ENCODE measurements at places on chromosomes 12 and 14. TPM values are rescaled to one million over a fixed set of nuclear protein-coding genes. Genes with fewer than 3 reads are reported as not detected.

GRCh38 chr12:49098035-49098451, 3.4 kb upstream of the DHH start:
- peak; percentile 69 for DNase-seq

DNA sequence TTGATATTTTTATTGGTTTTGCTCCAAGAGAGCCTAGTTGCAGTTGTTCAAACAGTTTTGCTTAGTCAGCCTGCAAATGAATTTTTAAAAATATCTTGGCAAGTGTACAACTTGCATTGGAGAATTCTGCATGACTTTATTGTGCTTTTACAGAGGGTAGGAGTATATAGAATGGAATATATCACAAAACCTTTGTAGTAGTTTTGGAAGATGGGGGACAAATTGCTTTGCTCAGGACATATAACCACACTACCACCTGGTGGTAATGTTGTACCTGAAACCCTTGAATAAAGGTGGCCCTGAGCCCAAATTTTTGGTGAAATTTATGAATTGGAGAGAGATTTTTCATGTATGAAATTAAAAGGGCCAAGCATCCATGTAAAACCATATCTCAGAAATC, 645.2 kb downstream of the MED13L start:
- peak; percentile 29 for DNase-seq

Gene CREBL2
- total RNA-seq, result 18.3 TPM

DNA sequence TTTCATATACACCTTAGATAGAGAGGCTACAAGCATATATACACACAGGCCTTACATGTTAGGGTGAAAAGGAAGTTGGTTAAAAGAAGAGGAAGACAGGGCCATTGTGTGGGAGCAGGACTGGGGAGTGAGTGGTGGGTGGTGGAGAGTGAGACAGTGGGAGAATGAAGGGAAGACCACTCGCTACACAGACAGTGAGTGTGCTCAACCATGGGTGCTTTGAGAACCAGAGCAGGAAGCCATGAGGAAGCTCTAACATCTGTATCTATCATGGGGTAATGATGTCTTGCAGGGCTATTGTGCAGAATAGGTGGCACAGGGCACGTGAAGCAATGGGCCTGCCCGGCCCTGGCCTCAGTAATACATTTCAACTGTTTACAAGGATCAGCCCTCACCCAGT, 11.4 kb upstream of the KRT74 start:
- DNase-seq, result no peak

DNA sequence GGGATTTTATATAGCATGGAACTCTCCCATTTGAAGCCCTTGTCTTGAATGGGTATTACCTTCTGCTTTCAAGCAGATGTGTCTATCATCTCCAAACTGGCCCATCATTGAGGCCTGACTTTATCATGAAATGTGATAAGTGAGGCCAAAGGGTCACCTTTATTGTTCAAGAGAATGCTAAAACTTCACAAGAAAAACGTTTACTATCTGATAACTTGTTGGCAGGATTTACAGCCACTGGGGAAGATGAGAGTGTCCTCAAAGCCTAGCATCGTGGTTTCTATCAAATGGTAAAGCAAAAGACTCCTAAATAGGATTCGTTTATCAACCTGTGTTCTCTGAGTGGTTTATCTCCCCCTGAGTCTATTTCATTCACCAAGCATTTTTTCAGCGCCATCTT, 62.0 kb upstream of the CLMN start:
- no peak for DNase-seq

GRCh38 chr14:69010648-69011047, 31.5 kb upstream of the ACTN1 start:
- DNase-seq, result no peak

Gene RFX4
- not detected for total RNA-seq

Gene MYO1H
- total RNA-seq, result 0.21 TPM

Gene GPR68
- 0.35 TPM for total RNA-seq

DNA sequence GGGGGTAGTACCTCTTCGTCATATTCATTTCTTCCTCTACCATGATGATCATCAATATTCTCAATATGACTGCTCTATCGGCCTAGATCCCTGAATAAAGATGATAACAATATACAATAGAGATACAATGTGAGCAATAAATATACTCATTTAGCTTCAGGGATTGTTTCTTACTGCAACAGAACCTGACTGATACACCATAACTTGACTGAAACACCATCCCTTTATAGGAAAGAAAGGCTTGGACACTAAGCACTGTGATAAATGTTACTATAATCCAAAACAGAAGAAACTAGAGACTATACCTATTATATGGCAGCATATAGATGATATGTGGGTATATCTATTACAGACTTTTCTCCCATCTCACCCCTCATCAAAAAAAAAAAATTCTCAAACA, 1.2 kb upstream of the RHOJ start:
- DNase-seq, result no peak

DNA sequence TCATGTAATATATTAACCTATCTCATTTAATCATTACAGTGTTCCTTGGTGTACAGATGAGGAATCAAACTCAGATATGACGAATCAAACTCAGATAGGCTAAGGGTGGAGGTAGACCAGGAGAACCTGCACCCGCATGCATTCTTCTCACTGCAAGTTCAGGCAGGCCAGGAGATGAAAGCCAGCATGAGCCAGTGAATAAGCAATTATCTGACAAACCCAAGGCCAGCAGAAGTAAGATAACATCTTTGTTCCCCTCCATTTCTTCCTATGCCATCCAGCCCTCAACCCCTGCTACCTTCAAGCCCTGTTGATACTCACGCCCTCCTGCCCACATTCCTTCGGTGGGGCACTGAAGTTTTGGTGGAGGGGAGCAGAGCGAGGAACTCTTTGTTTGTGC, 152.2 kb downstream of the ETV6 start:
- no peak for DNase-seq

DNA sequence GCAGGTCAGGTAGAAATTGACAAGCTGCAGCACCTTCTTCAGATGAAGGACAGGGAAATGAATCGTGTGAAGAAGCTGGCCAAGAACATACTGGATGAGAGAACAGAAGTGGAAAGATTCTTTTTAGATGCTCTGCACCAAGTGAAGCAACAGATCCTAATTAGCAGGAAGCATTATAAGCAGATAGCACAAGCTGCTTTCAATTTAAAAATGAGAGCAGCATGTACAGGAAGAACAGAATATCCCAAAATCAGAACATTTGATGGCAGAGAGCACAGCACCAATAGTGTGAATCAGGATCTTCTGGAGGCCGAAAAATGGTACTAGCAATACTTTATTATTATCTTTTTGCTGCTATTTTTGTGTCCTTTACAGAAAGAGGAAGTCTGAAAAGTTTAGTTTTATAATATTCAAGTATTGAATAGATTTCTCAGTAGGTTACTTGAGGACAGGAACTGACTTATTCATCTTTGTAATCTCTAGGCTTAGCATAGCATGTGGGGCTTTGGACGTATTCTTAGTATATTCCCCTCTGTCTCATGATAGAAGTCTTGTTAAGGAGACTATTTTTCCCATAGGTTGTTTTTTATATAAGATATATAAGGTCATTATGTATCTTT, 30.8 kb downstream of the BBOF1 start:
- no peak for DNase-seq

DNA sequence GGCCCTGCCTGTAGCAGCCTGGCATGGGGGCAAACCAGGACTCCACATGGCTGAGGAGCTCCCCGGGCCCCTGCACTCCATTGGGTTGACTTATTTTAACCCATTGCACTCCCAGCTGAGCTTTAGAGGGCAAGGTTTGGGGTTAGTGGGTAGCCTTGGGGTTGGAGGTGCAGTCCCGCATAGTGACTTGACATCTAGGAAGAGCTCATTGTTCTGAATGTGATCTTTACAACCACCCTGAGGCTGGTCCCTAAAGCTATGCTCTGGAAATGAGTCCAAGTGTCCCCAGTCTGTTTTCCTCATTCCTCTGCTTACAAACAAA, 36.4 kb downstream of the NFKBIA start:
- DNase-seq, result no peak

DNA sequence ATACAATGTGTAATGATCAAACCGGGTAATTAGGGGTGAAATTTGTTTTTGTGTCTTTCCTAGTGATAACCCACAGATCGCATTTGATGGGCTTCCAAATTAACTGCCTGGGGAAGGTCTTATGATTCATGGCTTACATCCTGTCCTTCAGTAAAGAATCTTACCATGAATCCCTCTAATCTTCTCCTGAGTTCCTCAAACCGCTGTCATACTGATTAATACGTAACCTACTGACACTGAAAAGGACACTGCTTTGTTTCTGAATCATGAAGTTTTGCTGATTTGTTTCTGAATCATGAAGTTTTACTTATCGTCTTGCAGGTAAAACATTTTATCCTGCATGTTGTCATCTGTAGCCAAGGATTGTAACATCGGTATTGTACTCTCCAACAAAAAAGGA, 52.0 kb upstream of the CRY1 start:
- DNase-seq, result peak; percentile 15

Gene CLEC1B
- total RNA-seq, result 1.2 TPM

GRCh38 chr12:111311011-111311410, 57.9 kb downstream of the PHETA1 start:
- no peak for DNase-seq

- DNase-seq, result peak; percentile 93
Measured at GRCh38 chr12:79424109-79424721, 266.5 kb downstream of the PAWR start.

- no peak for DNase-seq
Measured at GRCh38 chr12:51321882-51322281, 2.1 kb downstream of the BIN2 start.

- DNase-seq, result no peak
Measured at GRCh38 chr12:45637706-45638105, 91.8 kb upstream of the ARID2 start.

DNA sequence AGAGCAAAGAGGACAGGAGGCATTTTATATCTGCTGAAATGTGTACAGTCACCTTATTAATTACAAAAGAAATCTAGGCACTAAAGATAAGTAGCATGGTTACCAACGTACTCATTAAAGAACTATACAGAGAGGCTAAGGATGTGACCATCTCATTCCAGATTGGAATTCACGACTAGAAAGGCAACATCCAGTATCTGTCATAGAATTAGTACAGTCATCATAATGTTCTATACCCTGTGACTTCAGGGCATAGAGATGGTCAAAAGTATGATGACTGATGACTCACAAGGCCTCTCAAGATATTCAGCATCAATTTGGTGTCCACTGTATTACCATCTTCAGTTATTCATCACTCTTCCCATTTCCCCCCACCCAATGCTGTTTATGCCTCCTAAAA, 144.0 kb upstream of the PLEKHG7 start:
- no peak for DNase-seq

Gene C12orf54
- total RNA-seq, result not detected

- DNase-seq, result no peak
Measured at GRCh38 chr14:25349269-25349668, 299.3 kb upstream of the STXBP6 start.

GRCh38 chr12:3913278-3913677, 40.1 kb upstream of the PARP11 start:
- no peak for DNase-seq

DNA sequence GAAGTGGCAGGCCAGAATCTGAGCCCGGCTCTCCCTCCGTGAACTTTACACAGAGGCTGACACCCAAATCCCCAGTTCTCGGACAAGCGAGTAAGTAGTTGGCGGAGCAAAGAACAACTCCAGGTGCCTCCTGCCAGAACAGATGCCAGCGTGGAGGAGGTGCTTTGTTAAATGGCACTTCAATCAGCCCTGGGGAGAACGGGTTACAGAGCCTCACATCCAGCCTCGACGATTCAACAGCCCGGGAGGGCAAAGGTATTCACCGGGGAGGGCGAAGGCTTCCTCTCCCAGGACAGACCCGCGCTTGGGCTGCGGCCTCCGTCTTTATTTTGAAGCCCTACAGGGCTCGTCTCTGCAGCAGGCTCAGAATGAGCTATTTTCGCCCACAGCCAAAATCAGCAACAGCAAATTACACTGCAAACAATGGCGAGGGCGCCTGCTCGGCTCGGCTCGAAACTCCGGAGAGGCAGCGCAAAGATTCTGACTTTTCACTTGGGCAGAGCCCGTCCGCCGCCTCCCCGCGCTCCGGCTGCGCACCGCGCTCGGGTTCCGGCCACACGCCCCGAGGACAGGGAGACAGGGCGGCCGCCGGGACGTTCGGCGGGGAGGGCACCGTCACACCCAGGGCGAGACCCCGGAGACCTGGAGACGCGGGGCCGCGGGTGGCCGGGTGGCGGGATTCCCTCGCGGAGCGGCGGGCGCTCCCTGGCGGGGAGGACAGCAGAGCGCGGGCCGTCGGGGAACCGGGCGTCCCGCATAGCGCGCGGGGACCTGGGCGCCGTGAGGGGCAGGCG, 811 bp downstream of the TMCC3 start:
- DNase-seq, result peak; percentile 40

Gene NEDD8
- total RNA-seq, result 262 TPM

- no peak for DNase-seq
Measured at GRCh38 chr12:82848845-82849244, 162.1 kb downstream of the TMTC2 start.

Gene TPH2
- total RNA-seq, result not detected

- DNase-seq, result no peak
Measured at GRCh38 chr14:68306934-68307789, 485.7 kb downstream of the ZFP36L1 start.

Gene CAPZA3
- total RNA-seq, result not detected

Gene LRRC23
- 18.8 TPM for total RNA-seq

- DNase-seq, result no peak
Measured at GRCh38 chr14:95328729-95329503, 9.2 kb upstream of the CLMN start.

Gene GTF2H3
- 12.7 TPM for total RNA-seq

DNA sequence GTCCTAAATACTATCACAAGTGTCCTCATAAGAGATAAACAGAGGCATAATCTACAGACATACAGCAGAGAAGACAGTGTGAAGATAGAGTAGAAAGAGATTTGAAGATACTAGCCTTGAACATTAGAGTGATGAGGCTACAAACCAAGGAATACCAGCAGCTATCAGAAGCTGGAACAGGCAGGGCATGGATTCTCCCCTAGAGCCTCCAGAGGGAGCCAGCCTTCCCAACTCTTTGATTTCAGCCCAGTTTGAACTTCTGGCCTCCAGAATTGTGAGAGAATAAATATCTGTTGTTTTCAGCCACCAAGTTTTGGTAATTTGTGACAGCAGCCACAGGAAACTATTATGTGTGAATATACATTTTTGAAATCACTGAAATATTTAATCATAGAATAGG, 47.2 kb downstream of the CCDC91 start:
- no peak for DNase-seq

Data from cardiac muscle cell (in vitro differentiated cells and primary cell).